Right ventricle myocardium inferior (tissue), 1 donor: ENCODE measurements at places on chromosomes 2 and 18. TPM values are rescaled to one million over a fixed set of nuclear protein-coding genes. Genes with fewer than 3 reads are reported as not detected.

DNA sequence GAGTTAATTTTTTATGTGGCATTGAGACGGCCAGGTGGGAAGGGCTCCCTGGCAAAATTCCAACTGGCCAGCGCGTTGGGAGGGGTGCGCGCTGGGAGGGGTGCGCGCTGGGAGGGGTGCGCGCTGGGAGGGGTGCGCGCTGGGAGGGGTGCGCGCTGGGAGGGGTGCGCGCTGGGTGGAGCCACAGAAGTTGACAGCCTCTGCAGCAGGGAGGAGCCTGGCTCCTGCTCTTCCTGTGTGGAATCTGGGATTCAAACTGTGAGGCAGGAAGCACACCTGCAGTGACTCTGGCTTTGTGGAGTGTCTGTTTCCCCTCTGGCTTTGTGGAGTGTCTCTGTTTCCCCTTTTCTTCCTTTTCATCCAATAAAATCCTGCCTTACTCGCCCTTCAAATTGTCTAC is 147.9 kb upstream of the CBLN2 start:
- no peak for DNase-seq

The TUBA4B gene
- not detected for total RNA-seq

The KLHL14 gene
- total RNA-seq, result not detected

The M1AP gene
- not detected for total RNA-seq

GRCh38 chr2:72431737-72432136 is 284.1 kb upstream of the CYP26B1 start:
- no peak for DNase-seq

The UXS1 gene
- 27.4 TPM for total RNA-seq

The TMEM178A gene
- 3.0 TPM for total RNA-seq

DNA sequence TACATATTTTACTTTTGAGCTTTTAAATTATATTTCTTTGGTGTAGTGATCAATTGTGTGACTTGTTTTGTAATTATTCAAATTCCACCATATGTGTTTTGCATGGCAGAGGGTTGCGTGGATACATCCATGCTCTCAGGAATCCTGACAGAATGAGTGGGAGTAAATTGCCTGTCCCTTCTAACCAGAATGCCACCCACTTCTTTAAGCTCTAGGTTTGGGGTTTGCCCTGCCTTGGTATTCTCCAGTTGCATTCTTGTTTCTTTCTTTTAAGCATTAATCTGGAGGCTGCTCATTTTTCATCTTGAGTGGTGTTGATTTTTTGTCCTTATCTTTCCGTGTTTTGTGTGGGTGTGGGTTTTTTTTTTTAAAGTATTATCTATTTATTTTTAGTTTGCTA is 360.0 kb downstream of the PTPRM start:
- DNase-seq, result no peak

GRCh38 chr2:188596054-188596453 is 304.4 kb downstream of the GULP1 start:
- DNase-seq, result no peak

- no peak for DNase-seq
Observed at GRCh38 chr2:209907746-209908145, 94.7 kb upstream of the RPE start.

DNA sequence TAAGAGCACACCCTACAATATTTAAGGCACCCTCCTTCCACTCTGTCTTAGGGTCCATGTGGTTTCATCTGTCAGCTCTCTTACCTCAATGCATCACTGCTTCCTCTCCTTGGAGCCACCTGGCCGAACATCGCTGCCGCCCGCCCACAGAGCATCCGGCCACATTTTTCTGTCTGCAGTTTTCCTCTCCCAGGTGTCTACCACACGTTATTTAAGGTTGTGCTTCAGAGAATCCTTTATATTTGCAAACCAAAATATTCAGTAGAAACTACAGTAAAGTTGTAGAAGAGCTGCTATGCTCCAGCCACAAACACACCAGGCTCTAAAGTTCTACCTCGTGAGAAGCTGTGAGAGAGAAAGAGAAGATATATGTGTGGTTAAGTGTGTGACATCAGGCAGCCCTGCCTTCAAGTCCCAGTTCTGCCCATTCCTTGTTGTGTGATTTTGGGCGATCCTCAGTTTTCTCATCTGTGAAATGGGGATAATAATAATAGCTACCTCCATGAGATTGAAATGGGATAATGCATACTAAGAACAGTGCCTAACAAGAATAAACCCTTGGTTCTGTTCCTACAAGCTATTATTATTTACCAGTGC is 4.9 kb upstream of the STK17B start:
- DNase-seq, result no peak

GRCh38 chr2:70688427-70688826 is 79.6 kb downstream of the ADD2 start:
- DNase-seq, result no peak

The SERPINB10 gene
- total RNA-seq, result not detected

The LBX2 gene
- total RNA-seq, result 0.43 TPM

The NCKAP5 gene
- 4.3 TPM for total RNA-seq

The ALKAL2 gene
- 0.62 TPM for total RNA-seq

The BOLL gene
- total RNA-seq, result not detected

DNA sequence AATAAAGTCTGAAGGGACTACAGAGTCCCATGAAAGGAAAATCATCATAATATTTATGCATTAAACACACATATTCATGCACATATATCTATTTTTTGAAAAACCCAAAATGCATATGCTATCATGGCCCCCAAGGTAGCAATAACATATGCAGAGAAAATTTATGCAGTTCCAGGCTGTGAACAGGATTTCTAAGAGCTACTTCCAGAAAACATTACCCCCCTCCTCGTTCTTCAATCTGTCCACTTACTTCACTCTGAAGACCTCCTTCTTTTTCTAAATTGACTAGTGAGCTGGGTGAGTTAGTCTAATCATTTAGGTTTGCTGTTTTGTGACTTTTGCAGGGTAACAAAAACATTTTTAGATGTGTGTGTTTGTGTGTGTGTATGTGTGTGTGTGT is 376.4 kb upstream of the ZEB2 start:
- no peak for DNase-seq

The SOX11 gene
- 1.1 TPM for total RNA-seq

The ZNF396 gene
- 0.70 TPM for total RNA-seq

DNA sequence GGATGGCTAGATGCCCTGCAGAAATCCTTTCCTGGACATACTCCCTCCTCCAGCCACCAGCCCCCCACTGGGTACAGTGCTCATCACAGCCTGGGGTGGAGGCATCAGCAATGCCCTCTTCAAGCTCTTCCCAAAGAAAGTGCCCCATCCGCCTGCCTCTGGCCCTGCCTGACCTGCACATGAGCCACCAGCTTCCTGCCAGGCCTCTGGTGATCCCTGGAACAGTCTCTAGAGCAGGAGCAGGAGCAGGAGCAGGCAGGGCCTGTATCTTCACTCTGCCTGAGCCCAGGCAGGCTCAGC is 54.1 kb upstream of the CAB39 start:
- DNase-seq, result no peak

DNA sequence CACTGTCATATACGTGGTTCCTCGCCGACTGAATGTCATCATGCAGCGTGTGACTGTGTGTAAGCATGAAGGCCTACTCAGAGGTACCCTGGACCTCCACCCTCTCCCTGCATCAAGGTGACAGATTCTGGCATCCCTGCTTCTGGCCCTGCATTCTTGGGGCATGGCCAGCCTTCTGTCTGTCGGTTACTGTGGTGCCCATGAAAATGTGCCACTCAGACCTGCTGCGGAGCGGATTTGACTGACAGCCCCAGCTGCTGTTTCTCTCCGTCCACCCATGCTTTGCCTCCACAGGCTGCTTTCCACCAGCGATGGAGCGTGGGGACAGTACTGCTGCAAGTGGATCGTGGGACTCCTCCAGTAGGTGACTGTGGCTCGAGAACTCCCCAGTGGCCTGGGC is 9.6 kb downstream of the TMEM177 start:
- no peak for DNase-seq

The SCN2A gene
- total RNA-seq, result 0.16 TPM

GRCh38 chr2:191301971-191302370 is 56.8 kb downstream of the MYO1B start:
- no peak for DNase-seq

DNA sequence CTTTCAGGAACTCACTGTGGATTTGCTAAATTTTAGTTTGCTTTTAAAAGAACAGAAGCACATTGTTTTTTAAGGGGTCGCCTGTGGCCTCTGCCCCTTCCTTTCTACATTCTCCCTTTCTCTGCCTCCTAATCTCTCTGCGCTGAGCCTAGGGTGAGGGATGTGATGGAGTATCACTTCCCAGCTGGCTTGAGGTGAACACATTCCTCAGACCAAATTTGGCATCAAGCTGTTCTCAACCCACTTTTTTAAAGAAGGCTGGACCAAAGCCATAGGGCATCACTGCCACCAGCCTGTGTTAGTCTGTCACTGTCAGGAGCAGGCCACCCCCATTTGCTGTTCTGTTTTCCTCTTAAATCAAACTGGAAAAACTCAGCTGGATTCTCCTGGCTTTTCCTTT is 27.4 kb downstream of the EIF4E2 start:
- DNase-seq, result no peak

GRCh38 chr2:100929147-100929546 is 72.9 kb upstream of the RPL31 start:
- no peak for DNase-seq

- no peak for DNase-seq
Observed at GRCh38 chr2:230929381-230930148, 4.5 kb upstream of the GPR55 start.
